ENCODE measurements at places on chromosomes 12 and 14.

DNA sequence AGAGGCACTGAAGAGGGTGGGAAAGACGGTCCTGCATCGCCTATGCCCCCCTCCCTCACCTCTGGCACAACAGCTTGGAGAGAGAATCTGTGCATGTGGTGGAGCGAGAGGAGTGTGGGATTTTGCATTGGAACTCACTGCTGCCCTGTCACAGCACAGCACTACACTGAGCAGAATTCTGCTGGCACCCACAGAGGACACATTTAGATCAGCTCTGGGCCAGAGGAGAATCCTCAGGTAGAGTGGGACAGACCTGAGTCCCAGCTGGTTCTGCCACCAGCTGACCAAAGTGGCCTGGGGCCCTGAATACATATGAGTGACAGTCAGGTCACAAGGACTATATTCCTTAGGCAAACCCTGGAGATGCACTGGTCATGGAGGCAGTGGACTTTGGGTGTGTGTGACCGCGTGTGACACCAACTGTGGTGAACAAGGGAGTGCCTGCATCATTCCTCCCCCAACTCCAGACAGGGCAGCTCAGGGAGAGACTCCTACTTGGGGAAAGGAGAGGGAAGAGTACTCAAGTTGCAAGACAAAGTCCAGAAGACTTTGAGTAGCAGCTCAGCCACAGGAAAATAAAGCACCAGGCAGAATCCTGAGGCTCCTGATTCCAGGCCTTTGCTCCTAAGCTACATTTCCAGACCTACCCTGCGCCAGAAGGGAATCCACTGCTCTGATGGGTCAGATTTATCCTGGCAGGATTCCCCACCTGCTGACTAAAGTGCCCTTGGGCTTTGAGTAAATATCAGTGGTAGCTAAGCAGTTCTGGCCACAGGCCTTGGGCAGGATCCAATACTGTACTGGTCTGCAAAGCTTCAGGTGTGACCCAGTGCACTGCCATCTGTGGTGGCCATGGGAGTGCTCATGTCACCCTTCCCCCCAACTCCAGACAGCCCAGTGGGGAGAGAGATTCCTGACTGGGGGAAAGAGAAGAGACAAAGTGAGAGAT lies 10.6 kb upstream of the ACOT1 start:
- DNase-seq = no peak

DNA sequence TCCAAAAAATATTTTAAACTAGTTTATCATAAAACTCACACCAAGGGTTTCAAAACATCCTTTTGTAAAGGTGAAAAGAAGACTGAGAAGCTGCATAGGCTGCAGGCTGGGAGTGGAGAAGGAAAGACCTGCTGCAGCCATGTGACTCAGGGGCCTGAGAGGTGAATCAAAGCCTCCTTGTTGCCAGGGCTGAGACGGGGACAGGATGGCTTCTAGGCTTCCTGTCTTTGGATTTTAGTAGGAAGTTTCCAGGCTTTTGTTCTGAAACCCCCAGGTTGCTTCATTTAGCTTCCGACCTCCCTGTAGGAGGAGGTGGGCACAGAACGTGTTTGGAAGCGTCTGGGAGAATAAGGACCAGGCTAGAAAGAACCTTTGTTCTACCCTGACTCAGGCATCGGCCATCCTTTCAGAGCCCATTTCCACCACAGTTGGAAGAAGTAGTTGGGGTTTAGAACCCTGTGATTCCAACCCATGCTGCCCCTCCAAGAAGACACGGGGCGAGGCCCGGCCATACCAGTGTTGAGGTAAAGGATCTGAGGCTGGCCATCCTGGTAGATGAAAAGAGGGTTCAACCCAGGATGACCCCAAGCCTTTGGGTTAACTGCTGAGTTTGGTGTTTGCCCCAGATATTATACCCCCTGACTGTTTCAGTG lies 122.4 kb downstream of the SLC25A47 start:
- DNase-seq = no peak

GRCh38 chr12:57632073-57632957 lies 686 bp downstream of the B4GALNT1 start:
- DNase-seq = no peak

DNA sequence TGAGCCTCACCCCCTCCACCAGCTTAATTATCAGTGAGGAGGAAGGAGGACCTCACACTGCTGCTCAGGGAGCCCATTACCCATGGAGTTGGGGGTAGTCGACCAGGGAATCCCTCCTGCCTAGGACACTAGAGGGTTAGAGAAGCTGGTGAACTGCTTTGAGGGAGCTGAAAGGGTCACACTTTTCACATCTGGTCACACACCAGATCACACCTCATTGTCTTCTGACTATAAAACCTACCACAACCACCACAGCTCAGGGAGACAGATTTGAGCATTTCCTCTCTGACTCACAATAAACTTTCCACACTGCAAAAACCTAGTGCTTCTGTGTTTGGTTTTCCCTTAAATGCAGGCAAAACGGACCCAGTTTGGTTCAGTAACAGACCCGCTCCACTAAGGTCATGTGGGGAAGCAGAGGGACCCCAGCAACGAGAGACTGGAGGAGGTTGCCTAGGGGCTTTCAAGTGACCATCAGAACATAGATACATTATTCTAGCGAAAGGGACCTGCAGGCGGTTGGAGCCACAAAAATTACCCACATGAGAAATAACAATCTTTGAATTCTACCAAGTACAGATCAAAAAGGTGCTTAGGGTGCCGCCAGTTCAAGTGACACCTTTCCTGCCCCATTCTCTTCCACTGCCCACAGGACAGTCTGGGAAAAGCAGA lies 151.4 kb upstream of the AVPR1A start:
- no peak for DNase-seq

DNA sequence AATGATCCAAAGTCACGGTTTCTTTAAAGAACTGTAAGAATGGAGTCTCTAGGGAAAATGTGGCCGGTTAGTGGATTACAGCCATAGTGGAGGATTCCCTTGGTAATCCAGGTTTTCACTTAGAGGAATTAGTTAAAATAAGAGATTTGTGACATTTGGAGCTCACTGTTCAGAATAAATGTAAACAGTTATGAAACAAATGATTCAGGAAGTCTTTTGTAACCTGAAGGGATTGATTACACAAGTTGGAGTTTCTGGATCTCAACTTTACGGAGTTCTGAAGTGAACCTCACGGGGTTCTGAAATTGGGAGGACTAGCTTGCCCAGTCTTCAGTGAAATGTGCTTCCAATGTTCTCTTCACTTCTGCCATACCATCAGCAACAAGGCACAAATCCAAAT lies 234.4 kb upstream of the FKBP4 start:
- no peak for DNase-seq
